Cerebellar cortex (tissue), 1 donor: ENCODE measurements at places on chromosomes 1 and 21.

DNA sequence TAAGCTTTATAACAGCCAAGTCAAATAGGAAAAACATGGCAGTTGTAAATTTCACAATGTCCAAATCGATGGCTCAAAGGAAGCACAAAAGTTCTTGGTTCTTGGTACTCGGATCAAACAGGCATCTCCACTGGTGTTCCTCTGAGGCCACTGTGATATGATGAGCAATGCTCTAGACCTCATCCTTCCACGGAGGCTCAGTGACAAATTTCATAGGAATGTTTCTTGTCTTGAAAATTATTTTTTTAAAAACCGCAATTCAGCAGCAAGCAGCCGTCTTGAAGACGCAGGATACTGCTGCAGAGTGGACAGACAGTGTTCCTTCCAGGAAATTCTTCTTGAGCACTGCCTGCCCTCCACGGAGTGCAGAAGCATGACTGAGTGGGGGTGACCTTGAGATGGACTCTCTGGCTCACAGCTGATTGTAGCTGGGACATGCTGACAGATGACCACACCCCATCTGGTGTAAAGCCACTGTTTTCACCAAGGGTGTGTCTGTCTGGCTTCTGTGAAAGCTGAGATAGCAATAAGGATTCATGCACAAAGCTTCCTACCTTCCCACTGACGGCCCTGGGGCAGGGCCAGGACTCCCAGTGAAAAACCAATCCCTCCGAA lies 61.9 kb downstream of the TIAM1 start:
- no peak for DNase-seq

DNA sequence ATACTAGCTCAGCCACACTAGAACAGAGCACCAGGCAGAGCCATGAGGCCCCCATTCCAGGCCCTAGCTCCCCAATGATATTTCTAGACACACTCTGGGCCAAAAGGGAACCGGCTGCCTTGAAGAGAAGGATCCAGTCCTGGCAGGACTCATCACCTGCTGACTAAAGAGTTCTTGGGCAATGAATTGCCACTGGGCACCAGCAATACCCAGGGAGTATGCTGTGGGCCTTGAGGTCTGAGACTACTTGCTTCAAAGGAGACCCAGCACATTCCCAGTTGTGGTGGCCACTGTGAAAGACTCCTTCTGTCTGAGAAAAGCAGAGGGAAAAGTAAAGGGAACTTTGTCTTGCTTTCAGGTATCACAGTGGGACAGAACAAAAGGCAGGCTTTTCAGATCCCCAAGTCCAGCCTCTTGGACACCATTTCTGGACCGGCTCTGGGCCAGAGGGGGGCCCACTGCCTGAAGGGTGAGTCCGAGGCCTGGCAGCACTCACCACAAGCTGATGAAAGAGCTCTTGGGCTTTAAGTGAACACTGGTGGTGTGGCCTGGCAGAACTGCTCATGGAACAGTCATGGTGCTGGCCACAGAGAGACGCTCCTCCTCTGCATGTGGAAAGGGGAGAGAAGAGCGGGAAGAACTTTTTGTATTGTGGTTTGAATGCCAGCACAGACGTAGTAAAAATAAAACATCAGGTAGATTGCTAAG lies 72.5 kb downstream of the CDC42BPA start:
- DNase-seq: no peak

DNA sequence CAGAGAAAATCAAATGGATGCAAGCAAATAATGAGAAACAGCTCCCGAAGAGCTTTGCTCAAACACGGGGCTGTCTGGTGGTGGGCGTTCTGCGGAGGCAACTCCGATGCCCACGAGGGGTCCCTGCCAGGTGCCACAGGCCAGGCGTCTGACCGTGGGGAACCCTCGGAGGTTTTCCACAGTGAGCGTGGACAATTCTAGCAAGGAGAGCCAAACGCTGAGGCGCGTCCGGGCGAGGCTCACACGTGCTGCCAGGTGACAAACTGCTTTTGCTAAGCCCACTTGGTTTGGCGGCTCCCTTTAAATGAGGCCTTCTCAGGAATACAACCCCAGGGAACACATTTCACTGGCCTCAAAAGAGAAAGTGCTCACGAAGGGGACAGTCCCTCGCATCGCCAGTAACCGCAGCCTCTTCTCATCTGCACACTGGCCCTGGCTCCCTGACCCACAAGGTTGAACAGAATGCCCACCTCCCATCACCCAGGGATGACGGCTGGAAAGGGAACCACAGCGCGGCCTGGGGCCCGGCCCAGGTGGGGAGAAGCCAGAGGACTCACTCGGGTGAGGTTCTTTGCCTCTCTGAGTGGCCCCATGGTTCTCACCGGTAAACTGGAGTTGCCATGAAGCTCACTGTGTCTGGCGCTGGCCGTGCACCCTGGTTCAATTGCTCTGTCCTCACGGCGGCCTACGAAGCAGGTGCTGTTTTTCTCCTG lies 97.4 kb downstream of the PRDM16 start:
- no peak for DNase-seq

- DNase-seq: no peak
Measured at GRCh38 chr1:16605532-16606505, 7.5 kb downstream of the NBPF1 start.

DNA sequence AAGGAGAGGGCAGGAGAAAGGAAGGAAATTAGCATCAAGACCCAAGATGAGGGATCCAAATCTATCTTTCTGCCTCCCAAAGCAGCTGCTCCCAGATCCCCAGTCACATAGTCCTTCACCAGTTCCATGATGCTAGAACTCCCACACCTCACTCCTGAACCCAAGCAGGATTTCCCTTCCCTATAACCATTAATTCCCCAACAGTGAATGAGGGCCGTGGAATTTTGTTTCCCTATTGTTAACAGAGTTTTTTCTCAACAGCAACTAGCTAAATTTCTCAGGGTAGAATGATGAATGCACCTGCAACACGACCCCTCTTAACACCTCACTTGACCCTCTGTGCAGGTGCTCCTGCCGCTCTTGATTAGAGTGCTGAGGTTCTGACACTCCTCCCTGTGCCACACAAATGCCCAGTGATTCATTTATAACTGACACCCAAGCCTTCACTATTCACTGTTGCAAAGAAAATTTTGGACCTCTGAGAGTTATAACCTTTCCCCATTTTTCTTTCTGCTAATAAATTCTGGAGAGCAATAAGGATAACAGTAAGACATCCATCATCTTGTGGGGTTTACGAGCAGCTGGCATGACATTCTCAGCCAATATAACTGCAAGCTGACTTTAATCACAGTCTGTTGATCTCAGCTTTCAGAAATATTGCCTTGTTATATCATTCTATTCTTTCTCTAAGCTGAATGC lies 25.4 kb upstream of the NPL start:
- no peak for DNase-seq

DNA sequence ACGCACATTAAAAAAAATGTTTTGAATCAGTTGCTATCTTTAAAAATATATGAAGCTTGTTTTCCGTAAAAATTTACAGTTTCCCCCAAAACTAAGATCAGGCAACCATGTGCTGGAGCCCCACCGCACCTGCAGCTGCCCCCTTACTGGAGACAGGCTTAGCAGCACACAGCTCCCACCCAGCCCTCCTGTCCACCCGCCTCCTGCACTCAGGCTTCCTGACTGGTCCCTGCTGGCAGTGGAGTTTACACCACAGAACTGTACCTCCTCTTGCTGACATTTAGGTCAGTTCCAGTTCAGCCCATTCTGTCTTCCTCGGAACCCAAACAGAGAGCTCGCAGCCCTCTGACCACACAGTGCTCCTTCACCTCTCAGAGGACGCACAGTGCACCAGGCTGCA lies 2.1 kb downstream of the GPR161 start:
- no peak for DNase-seq

GRCh38 chr1:70169018-70169839 lies 36.1 kb downstream of the LRRC40 start:
- no peak for DNase-seq

GRCh38 chr1:236132420-236133046 lies 9.8 kb upstream of the GPR137B start:
- no peak for DNase-seq

- DNase-seq: no peak
Measured at GRCh38 chr1:236085545-236086159, 20.8 kb upstream of the NID1 start.

- no peak for DNase-seq
Measured at GRCh38 chr1:246680190-246680589, 44.0 kb upstream of the SCCPDH start.

DNA sequence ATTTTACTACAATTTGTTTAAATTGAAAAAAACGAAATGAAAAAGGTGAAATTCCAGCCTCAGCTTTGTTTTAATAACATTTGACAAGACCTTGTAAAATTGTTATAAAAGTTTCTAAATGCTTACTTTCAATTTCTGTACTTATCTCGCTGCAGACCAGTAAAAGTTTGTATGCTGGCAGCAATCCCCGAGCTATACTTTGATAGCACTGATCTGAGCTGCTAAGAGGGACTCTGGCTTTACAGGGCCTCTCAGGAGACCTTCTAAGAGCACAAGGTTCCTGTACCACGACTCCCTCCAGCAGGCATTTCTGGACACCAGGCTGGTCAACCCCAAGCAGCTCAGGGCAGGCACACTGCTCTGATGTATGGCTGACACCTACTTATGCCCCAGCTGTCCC lies 13.1 kb downstream of the STMN1 start:
- DNase-seq: no peak

GRCh38 chr1:64440183-64440826 lies 29.6 kb upstream of the CACHD1 start:
- DNase-seq: no peak

- DNase-seq: no peak
Measured at GRCh38 chr1:230790026-230790425, 42.8 kb downstream of the CAPN9 start.

GRCh38 chr1:57831624-57832023 lies 407.8 kb upstream of the DAB1 start:
- DNase-seq: no peak

GRCh38 chr1:220526294-220526693 lies 1.6 kb upstream of the MARK1 start:
- no peak for DNase-seq

DNA sequence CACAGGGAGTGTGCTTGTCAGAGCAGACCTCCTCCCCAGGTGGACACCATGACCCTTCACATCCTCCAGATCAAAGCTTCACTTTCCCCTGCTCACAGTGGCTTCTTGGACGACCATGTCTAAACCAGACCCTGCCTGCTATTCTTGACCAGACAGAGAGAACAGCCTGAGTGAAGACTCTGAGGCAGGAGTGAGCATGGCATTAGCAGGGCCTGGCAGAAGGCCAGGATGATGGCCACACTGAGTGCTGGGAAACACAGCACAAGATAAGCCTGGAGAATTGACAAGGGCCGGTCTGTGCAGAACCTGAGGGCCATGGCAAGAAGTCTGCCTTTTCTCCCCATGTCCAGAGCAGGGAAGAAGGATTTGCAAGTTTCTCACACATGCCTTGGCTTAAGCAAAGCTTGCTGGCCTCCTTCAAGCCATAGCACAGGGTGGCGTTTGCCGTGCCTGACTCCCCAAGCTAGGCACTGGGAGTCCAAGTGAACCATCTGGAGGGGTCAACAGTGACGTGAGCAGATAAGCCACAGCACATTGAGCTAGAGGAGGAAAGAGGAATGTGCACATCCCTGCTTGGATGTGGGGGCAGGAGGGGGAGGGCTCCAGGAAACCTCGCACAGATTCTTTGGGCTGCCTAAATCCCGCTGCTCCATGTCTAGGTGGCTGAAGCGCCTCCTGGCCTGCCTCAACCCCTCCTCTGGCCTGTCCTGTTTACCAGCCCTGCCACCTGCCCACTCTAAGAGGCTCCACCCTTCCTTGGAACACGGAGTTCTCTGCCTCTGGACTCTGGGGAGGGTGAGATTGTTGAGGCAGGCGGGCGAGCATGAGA lies 87.1 kb downstream of the CD58 start:
- DNase-seq: peak; percentile 68

DNA sequence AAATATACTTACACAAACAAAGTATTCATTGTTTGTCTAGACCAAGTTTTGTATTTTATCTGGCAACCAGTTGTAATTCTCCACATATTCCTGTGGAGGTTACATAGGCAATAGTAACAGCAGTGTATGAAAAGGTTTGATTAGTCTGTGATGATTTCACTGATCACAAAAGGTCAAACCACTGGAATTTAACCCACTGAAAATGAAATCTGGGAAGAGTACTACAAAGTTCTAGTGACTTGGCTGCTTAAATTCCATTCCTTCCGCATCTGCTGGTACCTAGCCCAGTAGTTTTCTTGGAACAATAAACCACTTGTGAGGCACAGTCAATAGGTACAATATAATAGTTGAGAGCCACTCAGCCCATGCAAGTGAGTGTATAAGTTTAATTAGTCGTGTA lies 205.4 kb downstream of the NFIA start:
- no peak for DNase-seq

DNA sequence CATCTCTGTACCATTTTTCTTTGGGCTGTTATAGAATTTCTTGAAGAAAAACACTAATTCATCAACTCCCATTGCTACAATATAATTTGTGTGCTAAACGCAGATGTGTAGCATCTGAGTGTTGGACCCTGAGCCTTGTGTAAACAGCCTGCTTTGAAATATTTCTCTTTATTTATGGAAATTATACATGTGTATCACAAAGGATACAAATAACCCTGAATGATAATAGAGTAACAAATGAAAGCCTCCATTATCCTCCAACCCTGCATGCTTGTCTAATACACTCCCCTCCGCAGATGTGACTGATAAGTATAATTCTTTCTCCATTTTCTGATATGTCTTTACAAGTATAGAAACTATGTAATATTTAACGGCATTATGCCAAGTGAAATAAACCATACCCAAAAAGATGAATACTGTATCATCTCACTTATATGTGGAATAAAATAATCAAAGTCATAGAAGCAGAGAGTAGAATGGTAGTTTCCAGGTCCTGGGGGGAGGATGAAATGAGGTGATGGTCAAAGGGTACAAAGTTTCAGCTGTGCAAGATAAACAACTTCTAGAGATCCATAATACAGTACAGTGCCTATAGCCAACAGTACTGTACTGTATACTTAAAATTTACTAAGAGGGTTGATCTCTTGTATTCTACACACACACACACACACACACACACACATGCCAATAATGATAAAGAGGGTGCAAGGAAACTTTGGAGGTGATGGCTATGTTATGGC lies 2.8 kb upstream of the ADAM30 start:
- DNase-seq: no peak

GRCh38 chr1:163772246-163772645 lies 450.5 kb downstream of the NUF2 start:
- no peak for DNase-seq

DNA sequence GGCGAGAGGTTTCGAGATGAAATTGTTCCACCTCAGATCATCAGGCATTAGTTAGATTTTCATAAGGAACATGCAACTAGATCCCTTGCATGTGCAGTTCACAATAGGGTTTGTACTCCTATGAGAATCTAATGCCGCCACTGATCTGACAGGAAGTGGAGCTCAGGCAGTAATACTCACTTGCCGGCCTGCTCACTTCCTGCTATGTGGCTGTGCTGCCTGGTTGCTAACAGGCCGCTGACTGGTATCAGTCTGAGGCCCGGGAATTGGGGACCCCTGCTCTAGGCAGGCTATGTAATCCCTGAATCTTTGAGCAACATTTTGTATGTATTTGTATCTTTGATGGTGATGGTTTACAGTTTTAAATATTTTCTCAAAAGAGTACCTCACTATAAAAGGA lies 32.5 kb downstream of the XKR8 start:
- DNase-seq: no peak
